Smooth muscle cell of the brain vasculature (primary cell): ENCODE measurements at places on chromosomes 4 and X.

GRCh38 chrX:134431894-134432293, 28.1 kb upstream of the HPRT1 start:
- no peak for DNase-seq

- no peak for DNase-seq
Observed at GRCh38 chr4:67520141-67520540, 25.2 kb downstream of the CENPC start.

DNA sequence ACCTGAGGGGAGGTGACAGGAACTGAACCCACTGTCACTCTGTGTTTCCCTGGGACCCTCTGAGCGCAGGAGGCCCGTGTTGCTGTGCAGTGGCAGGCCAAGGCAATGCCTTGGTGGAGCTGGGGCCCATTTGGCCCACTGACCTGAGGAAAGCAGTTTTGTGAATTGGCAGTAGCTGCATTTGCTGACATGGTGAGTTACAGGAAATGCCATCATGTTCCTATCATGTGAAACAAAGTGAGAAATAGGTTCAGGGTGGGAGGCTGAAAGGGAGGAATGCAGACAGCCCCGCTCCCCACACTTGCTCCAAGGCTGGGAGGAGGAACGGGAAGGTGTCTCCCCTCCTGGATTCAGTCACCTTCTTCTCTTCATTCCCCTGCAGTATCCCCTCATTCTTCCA, 146.1 kb downstream of the PTTG2 start:
- DNase-seq: no peak

GRCh38 chrX:47562615-47563243, 1.7 kb downstream of the ARAF start:
- DNase-seq: no peak

DNA sequence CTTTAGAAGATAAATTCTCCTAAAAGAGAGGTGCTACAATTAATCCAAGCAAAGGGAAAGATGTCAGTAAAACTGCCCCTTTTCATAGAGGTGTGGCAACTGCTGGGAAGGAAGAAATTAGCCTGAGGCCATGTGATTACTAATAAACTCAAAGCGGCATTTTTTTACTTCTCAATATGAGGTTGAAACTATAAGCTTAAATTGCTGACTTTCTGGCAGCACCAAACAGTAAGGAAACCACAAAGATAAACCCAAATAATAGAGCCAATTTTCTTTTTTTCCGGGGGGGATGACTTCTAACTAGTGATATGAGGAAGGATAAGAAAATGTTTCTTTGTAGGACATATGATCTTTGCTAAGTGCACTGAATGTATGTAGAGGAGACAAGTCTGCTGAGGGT, 30.9 kb downstream of the AR start:
- no peak for DNase-seq

DNA sequence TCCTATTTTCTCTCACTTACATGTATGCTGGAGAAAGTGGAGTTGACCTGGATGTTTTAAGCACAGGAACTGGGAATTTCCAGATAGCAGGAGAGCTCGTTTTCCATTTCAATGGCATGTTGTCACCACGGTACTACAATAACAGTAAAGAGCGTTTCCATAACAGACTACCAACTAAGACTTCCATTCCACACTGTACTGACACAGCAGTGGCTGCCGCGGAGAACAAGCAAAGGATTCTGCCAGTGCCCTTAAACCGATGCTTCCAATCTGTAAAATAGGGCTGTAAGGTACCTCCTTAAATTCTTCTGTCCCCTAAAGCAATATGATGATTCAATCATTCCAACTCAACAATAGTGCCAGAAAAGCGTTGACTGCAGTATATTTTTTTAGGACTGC, 143.9 kb downstream of the KLHL13 start:
- no peak for DNase-seq

GRCh38 chr4:40550948-40551462, 78.7 kb downstream of the RBM47 start:
- no peak for DNase-seq

DNA sequence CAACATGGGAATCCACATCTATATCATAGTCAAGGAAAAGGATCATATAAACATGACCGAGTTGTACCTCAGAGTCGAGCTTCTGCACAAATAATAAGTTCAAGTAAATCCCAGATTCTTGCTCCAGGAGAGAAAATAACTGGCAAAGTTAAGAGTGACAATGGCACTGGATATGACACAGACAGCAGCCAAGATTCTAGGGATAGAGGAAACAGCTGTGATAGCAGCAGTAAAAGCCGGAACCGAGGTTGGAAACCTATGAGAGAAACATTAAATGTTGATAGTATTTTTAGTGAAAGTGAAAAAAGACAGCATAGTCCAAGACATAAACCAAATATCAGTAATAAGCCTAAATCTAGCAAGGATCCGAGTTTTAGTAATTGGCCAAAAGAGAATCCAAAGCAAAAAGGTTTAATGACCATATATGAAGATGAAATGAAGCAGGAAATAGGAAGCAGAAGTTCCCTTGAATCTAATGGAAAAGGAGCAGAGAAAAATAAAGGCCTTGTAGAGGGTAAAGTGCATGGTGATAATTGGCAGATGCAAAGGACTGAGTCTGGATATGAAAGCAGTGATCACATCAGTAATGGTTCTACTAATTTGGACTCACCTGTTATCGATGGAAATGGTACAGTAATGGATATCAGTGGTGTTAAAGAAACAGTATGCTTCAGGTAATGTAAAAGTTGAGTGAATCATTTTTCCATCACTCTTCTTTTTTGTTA, 50.4 kb downstream of the FABP2 start:
- no peak for DNase-seq

- DNase-seq: no peak
Observed at GRCh38 chr4:25913056-25913850, 767 bp upstream of the SMIM20 start.

- DNase-seq: peak; percentile 52
Observed at GRCh38 chr4:147589586-147589985, 27.6 kb upstream of the TMEM184C start.

DNA sequence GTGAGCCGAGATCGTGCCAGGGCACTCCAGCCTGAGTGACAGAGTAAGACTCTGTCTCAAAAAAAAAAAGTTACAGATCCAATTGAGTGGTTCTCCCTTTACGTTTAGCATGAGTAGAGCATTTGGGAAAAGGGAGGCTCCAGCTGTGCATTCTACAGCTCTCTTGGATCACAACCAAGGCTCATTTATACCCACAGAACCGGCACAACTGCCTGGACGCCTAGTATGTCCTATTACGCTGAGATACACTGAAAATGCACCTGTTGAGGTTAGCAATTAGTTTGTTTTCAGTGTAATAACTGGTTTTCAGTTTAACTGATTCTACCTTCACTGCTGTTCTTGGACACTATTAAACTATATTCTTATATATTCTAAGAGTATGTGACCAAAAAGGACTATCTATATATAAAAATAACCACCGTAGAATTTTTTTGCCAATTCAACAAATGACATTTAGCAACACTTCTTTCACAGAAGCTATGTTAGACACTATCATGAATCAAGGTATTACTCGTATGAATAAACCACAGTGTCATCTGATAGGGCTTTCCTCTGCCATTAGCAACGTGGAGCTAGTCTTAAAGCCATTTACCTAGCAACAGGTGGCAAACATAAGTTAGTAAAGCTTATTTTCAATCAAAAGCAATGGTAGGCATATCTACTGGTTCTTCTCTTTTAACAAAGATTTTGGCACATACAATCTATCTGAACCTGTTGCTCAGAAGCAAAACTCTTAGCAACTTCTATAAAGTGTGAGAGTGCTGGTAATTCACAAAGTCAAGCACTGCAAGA, 3.6 kb downstream of the OTUD4 start:
- DNase-seq: no peak

DNA sequence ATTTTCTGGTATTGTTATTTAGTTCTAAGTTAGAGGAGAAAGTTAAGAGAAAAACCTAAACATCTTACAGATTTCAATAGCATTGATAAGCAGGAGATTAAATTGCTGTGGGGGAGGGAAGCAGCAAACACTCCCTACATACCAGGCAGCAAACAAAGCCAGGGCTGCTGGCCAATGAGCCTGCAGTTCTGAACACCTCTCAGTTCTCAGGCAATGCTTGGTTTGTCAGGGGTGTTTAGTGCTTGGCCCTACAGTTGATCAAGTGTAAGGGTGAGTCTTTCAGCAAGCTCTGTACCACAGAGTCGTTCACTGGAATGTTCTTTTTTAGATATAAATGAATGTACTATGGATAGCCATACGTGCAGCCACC, 38.6 kb downstream of the EGFL6 start:
- DNase-seq: no peak

GRCh38 chr4:154877110-154877760, 96.2 kb downstream of the RBM46 start:
- DNase-seq: no peak

GRCh38 chr4:102624505-102624904, 123.3 kb downstream of the NFKB1 start:
- DNase-seq: no peak

- DNase-seq: no peak
Observed at GRCh38 chr4:84220990-84221389, 278.1 kb downstream of the NKX6-1 start.

DNA sequence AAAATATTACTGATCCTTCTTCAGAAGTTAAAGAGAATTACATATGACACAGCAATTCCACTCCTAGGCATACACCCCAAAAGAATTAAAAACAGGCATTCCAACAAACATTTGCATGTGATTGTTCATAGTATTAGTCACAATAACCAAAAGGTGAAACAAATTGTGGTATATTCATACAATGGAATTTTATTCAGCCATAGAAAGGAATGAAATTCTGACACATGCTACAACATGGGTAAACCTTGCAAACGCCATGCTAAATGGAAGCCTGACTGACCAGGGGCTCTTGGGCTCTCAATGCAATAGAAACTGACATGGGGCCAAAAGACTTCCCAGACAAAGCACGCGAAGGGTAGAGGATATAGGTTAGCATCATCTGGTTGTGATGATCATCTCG, 62.1 kb upstream of the S100G start:
- DNase-seq: no peak

DNA sequence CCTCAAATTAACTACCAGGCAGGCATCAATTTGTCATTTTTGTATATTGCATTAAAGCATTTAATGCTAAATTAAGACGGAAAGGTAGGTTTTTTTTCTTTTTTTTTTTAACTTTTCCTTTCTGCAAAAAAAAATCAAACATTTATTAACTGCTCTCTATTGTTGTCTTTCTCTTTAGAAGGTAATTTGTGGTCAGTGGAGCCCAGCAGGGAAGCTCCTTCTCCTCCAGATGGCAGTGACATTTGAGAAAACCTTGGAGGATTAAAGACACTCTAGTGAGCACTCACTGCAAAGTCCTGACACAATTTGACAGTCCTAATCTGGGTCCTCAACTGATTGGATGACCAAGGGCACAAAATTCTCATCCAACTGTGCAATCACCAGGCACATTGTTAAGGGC, 102.4 kb downstream of the SLIT2 start:
- DNase-seq: no peak

DNA sequence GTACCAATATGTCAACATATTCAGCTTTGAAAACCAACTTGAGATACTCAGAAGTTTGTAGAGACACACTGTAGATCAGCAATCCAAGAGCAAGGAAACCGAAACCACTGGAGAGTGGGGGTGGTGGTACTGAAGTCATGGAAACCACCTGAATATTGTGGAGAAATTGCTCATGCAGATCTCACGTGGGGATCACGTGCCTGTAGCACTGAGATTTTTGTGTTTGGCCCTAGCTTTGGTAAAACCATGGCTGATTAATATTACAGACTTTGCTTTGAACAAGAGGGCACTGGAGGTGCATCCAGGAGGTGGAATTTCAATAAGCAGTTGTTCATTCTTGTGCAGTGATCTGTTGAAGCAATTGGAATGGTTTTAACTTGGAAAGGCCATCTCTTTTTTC, 47.2 kb downstream of the GBA3 start:
- no peak for DNase-seq

DNA sequence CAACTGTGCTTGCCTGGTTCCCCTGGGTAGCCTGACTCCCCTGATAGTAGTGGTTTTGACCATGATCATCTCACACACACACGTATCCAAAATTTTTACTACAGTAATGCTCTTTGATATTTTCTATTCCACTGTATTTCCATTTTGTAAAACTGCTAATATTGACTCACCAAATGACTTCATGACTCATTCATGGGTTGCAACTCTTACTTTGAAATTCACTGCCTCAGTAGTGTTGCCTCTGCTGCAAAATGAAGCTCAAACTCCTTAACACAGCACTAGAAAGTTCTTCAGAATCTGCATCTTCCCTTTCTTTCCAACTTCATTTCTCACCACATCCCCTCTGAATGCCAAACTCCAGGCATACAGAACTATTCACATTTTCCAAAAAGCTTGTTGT, 20.3 kb downstream of the QRFPR start:
- DNase-seq: no peak

DNA sequence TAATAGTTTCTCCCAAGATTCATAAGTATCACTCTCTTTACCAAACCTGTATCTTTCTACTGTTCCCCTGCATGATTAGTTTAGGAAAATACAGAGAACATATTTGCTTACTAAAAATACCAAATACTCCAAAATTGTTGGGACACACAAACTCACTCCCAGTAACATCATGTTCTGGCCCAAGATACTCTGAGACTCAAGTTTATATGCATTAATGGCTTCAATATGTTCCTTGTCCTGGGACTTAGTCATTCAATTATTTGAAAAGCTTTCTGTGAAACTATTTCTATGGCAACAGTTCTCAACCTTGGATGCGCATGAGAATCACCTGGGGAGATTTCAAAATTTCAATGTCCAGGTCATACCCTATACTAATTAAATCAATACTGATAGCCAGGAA, 138.9 kb upstream of the PTCHD1 start:
- DNase-seq: no peak

GRCh38 chr4:31068257-31069075, 348.3 kb downstream of the PCDH7 start:
- DNase-seq: no peak

DNA sequence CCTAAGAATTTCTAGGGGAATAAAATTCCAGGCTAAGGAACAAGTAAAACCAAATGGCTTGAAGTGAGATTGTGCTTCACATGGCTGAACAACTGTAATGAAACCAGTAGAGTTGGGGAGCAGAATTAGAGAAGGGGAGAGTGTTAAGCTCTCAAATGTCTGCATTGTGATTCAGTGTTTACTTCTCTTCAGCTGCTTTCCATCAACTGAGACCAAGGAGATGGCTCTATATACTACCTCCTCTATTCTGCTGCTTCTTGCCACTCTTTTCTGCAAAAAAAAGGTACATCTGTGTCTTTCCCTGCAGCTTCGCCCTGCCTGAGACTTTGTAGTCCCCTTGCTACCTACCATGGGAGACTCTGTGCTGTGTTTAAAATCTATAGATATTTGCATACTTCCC, 73.5 kb downstream of the WDFY3 start:
- DNase-seq: no peak

GRCh38 chrX:115192244-115192700, 3.1 kb downstream of the RBMXL3 start:
- no peak for DNase-seq

DNA sequence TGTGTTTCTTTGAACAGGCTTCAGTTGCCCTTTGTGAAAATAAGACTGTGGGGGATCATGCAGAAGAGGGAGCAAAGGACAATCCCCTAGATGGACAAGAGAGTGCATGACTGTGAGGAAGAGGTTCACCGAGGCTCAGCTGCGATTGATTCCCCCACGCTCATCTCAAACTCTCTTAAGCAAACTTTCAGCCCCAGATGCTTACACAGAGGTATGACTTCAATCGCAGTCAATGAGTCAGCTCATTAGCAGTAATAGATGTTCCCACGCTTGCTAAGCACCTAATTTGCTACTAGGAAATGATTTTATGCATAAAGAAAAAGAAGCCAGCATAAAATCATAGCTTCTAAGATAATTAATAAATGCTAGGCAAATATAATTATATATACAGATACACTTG, 2256.1 kb upstream of the AGA start:
- DNase-seq: no peak

GRCh38 chr4:78627046-78627965, 75.7 kb downstream of the ANXA3 start:
- DNase-seq: no peak
